ENCODE measurements at places on chromosomes 6 and 20. TPM values are rescaled to one million over a fixed set of nuclear protein-coding genes. Genes with fewer than 3 reads are reported as not detected.

The ADGRB3 gene
- not detected for total RNA-seq

The DSP gene
- total RNA-seq: 0.26 TPM

The SCRT2 gene
- not detected for total RNA-seq

The TINAG gene
- total RNA-seq: not detected

The EBF4 gene
- total RNA-seq: 21.7 TPM

The GPSM3 gene
- total RNA-seq: 216 TPM

Measured in natural killer cell (primary cell).